Endothelial cell of umbilical vein (primary cell): ENCODE measurements at places on chromosomes 4 and X. TPM values are rescaled to one million over a fixed set of nuclear protein-coding genes. Genes with fewer than 3 reads are reported as not detected.

- peak; percentile 65 for DNase-seq
These were observed at the start of gene CLIC2 for GRCh38 chrX:155334486-155335336. Gene CLIC2 (minus strand): TSS chrX:155334614. CDS start chrX:155334427, 187 bp downstream.

DNA sequence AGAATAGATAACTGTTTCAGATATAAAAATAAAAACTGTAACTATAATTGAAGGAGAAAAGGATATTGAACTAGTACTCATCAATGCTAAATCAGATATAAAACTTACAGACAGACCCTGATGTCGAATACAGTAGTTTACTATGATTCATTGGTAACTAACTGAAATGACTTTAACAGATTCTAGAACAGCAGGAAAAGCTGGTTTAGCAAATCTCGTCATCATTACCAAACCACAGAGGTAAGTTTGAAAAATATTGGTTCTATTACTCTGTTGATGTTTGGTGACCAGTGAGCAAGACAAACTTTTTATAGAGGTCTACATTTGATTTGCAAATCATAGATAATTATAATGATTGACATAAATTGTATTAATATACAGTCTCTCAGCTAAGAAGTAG is 551.4 kb upstream of the ADGRL3 start:
- no peak for DNase-seq

DNA sequence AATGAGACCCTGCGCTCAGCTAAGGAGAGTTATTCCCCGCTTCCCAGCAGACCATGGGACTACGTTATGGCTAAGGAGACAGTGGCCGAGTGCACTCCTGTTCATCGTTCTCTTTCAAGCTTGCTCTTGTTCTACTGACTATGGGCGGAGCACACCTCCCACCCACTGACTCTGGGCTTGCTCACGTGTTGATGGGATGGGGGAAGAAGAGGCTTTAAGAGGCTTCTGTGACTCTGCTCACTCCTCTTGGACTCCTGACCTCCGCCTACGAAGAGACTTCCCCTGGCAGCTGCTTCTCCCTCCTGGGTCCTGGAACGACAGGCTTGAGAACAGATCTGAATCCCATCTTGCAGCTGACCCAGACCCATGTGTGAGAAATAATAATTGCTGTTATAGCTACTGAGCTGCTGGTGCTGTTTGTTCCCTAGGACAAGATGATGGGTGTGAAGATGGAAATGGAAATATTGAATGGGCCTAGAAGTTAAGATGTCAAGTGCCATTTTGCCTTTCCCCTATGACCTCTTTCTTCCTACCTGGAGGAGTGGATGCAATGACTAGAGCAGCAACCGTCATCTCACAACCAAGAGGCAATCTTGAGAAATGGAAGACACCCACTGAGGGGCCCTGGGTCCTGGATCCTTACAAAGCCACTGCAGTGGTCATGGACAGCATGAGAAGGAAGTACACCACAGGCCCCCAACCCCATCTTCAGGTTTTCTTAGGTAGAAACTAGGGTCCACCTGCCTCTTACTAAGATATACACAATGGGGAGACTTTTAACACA is 38.7 kb upstream of the IRAK1 start:
- no peak for DNase-seq

DNA sequence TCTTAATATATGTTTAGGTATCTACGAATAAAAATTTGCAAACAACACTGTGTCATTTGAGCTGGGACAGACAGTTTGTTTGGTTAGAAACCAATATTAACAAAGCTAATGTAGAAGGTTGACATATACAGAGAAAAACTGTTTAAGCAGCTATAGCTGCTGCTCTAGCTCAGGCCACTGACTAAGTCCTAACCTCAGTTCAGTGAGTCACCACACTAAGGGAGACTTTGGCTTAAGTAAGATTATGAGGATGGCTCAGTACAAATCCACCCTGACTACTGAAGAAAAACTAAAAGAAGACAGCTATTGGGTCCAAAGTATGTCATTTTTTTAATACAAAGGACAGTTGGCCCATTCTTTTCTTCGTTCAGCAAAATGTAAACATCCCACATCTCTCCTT is 717.3 kb upstream of the ACTRT1 start:
- DNase-seq, result no peak

TLL1 gene
- 1.3 and 1.4 TPM in 2 replicates for total RNA-seq

GRCh38 chr4:6461301-6462165 is 10.9 kb downstream of the PPP2R2C start:
- no peak for DNase-seq

KLHL4 gene
- total RNA-seq, result 19.3 and 20.9 TPM in 2 replicates

VCX gene
- not detected in 2 replicates for total RNA-seq

CNGA1 gene
- total RNA-seq, result not detected in 2 replicates

LRRC66 gene
- total RNA-seq, result 0.27 and 0.51 TPM in 2 replicates

- DNase-seq, result peak; percentile 57
These were observed 25.5 kb upstream of the RXFP1 start for GRCh38 chr4:158496030-158496741.

DNA sequence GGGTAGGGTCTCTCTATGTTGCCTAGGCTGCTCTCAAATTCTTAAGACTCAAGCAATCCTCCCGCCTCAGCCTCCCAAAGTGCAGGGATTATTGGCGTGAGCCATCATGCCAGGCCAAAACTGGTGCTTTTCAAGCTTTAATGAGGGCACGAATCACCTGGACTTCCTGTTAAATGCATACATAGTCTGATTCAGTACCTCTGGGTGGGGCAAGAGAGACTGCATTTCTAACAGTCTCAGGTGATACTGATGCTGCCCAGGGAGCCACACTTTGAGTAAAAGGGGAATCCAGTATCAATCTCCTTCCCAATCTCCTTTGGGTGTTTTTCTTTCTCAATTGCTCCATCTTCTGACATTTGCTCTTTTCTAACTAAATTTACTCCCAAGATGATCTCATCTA is 96.5 kb downstream of the SH3RF1 start:
- no peak for DNase-seq

DNA sequence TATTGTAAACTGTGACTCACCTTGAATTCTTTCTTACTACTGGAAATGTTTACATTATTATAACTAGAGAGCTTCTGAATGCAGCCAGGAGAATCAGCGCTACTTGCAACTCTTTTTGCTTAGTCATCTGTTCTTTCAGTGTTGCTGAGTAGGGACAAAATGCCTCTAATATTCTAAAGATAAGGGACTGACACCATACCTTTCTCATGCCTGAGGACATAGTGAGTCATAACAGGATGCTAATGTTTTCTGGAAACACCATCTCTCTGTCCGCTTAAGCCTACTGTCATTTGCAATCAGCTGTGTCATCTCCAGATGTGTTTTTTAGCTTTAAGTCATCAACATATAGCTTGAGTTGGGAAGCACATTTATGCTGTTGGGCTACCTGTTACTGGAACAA is 108.3 kb downstream of the QRFPR start:
- DNase-seq, result no peak

GRCh38 chr4:102543030-102543928 is 42.1 kb downstream of the NFKB1 start:
- DNase-seq, result no peak

DNA sequence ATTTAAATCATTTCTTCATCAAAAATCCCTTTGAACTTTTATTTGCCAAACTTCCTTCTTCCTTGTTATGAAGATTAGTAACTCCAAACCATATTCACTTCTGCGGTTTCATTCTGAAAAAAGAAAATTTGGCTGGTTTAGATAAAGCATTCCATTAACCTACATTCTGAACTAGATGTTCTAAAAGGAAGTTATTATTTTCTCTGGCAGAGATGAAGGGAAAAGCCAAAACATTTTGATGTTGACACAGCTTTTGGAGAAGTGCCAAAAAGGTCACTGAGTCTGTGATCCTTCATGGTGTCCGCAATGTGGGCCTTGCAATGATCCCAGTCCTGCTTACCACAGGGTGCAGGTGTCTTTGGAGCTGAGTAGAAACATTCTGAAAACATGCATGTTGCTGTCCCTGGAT is 36.0 kb downstream of the CXCL8 start:
- DNase-seq, result peak; percentile 97

CLDN34 gene
- total RNA-seq, result 0.35 and 0.46 TPM in 2 replicates

TLR7 gene
- total RNA-seq, result not detected in 2 replicates

- peak; percentile 36 for DNase-seq
These were observed 85.4 kb downstream of the WFS1 start for GRCh38 chr4:6355052-6355451.

DNA sequence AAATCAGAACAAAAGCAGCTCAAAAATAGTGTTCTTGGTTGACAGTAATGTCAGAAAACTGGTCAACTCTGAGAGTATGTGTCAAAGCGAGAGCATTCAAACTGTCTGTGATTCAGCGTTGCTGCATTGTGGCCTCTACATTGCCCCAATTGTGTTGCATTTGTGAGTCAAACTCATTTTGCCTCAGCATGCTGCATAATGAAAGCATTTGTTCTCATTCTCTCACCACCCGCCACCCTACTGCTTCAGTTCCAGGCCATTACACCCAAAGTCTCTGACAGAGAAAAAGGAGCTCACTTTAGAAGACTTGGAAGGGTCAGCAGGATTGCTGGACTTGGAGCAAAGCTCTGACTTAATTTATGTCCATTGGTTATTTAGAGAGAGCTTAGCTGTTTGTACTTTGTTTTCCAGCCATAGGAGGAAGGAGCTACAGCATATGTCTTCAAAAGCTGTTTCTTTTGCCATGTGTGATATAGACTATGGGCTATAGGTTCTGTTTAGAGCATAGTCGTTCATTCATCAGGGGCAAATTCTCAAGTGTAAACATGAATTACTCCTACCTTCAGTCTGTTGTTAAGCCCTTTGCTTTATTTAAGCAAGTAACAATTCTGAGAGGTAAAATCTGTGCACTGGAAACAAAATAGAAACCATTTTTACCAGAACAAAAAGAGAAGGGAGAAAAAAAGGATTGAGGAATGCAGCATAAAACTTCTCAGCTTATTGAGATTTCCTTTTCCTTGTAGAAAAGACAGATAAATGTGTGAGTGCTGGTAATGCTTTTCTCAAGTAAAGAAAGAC is 153.4 kb upstream of the ANK2 start:
- DNase-seq, result no peak

REELD1 gene
- not detected in 2 replicates for total RNA-seq

GRCh38 chr4:84825701-84826341 is 140.7 kb downstream of the WDFY3 start:
- DNase-seq, result no peak

IL2 gene
- total RNA-seq, result not detected in 2 replicates
